Hematopoietic multipotent progenitor cell treated with erythropoietin and hydrocortisone succinate and interleukin-3 and kit ligand, for 17 days (in vitro differentiated cells): ENCODE measurements at places on chromosomes 4 and X.

DNA sequence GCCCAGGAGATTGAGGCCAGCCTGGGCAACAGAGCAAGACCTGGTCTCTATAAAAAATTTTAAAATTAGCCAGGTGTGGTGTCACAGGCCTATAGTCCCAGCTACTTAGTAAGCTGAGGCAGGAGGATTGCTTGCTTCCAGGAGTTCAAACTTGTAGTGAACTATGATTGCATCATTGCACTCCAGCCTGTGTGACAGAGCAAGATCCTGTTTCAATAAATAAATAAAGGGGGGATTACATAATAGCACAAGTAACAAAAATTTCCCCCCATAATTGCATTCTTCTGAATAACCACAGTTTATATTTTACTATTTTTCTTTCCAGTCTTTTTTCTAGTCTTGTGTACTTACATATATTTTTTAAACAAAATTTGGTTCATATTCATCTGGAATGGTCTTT is 135.6 kb downstream of the CHIC2 start:
- no peak for DNase-seq

- no peak for DNase-seq
These were observed 224.1 kb downstream of the PPP3CA start for GRCh38 chr4:101123231-101123630.

- no peak for DNase-seq
These were observed 460.3 kb downstream of the SPRY1 start for GRCh38 chr4:123856689-123857545.

- no peak for DNase-seq
These were observed at the start of gene SPATA18 for GRCh38 chr4:52051213-52051614. Gene SPATA18, plus strand, starts transcription at chr4:52051304. Its CDS starts 401 bp downstream, at chr4:52051705.

- no peak for DNase-seq
These were observed 71.5 kb downstream of the ANAPC4 start for GRCh38 chr4:25448379-25449109.

- DNase-seq = no peak
These were observed 666.8 kb downstream of the PCDH18 start for GRCh38 chr4:136865526-136865925.
